ENCODE measurements at places on chromosomes 2 and 18. TPM values are rescaled to one million over a fixed set of nuclear protein-coding genes. Genes with fewer than 3 reads are reported as not detected.

GRCh38 chr18:52682260-52682659 is 342.3 kb downstream of the DCC start:
- no peak for DNase-seq

DNA sequence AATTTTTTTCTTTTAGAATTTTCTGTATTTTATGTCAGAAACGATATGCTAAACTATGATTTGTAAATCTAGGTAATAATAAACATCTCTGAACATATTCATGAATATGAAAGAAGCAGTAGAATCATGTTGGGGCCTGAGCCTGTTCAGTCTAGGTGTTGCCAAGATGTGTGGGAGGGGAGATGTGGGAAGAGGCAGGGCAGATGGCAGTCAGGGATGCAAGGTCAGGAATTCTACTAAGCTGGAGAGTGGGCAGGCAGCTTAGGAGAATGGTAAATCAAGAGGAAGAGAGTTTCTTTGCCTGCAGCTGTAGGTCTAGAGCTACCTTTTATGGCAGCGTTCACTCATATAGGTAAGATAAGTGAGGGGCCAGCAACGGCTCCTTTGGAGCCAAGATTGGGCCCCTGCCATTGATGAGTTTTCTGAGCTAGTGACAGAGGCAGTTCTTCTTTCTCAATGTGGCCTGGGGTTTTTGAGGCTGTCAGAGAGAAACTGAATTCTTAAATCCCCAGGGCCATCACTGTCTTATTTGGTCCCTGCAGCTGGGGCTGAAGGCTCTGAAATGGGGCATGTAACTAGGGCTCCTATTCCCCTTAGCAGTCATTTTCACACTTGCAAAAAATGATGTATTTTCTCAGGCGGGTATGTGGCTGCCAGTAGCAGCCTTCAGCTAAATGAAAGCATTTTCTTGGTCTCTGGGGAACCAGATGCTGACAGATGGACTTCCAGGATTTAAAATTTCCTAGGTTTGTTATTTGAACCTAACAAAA is 232.8 kb downstream of the PIK3C3 start:
- DNase-seq = no peak

- DNase-seq = no peak
Observed at GRCh38 chr2:46493971-46494250, 14.5 kb downstream of the TMEM247 start.

The TGIF1 gene
- polyA plus RNA-seq = 60.6 TPM

The SULT6B1 gene
- not detected for polyA plus RNA-seq
